ENCODE measurements at places on chromosomes 6 and 20.

GRCh38 chr6:141303907-141304306 lies 828.8 kb upstream of the GJE1 start:
- no peak for DNase-seq

- no peak for DNase-seq
Observed at GRCh38 chr6:141050471-141050870, 1082.3 kb upstream of the GJE1 start.

DNA sequence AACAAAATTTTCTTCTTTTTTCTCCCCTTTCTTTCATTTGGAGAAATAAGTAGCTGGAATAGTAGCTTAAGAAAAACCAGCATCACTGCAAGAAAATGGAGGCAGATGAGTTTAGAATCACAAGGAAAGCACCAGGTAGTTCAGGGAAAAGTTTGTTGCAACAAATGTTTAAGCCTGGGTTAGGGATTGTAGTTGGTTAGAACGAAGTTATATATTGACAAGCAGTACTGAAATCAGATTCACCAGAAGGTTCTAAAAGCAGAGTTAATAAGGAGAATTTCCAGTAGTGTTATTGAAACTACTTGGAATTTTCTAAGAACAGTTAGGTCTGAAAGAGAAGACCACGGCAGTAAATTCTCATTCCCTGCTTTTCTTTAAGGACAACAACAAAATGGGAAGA lies 70.2 kb downstream of the BMP2 start:
- DNase-seq: no peak

- no peak for DNase-seq
Observed at GRCh38 chr6:122049341-122049740, 350.1 kb upstream of the HSF2 start.

DNA sequence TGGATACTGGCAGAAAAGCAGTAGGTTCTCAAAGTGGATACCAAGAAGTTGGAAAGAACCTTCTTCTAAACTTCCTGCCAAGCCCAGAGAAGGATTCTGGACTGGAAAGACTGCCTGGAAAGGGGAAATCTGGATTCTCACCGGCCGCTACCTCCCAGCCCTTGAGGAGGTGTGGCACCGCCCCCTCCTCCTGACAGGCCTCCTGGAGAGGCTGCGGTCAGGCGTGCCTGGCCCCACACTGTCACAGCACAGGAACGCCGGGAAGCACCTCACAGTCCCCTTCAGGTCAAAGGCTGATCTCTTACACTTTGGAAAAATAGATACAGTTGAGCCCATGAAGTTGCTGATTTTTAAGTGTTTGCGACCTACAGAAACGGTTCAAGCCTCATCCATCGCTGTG lies 16.3 kb upstream of the PDE10A start:
- DNase-seq: no peak

Data from activated CD4-positive, alpha-beta T cell treated with anti-CD3 and anti-CD28 coated beads for 36 hours (primary cell).